ENCODE measurements at places on chromosomes 4 and X. TPM values are rescaled to one million over a fixed set of nuclear protein-coding genes. Genes with fewer than 3 reads are reported as not detected.

Gene MAGEA9B
- not detected for total RNA-seq

Gene MGARP
- not detected for total RNA-seq

Gene UGT2A3
- 6.0 TPM for total RNA-seq

Gene CXCL6
- total RNA-seq: 30.8 TPM

Gene HSD17B13
- total RNA-seq: not detected

Gene F8
- 0.64 TPM for total RNA-seq

Gene AMOT
- total RNA-seq: under 0.01 TPM

Gene IGFBP7
- 148 TPM for total RNA-seq

Gene CYTL1
- total RNA-seq: not detected

Gene ING2
- 8.4 TPM for total RNA-seq

Gene LRRC66
- total RNA-seq: under 0.01 TPM

Gene STOX2
- 4.5 TPM for total RNA-seq
